ENCODE measurements at places on chromosomes 16 and 17. TPM values are rescaled to one million over a fixed set of nuclear protein-coding genes. Genes with fewer than 3 reads are reported as not detected.

KCNJ18 gene
- polyA plus RNA-seq: not detected

DNA sequence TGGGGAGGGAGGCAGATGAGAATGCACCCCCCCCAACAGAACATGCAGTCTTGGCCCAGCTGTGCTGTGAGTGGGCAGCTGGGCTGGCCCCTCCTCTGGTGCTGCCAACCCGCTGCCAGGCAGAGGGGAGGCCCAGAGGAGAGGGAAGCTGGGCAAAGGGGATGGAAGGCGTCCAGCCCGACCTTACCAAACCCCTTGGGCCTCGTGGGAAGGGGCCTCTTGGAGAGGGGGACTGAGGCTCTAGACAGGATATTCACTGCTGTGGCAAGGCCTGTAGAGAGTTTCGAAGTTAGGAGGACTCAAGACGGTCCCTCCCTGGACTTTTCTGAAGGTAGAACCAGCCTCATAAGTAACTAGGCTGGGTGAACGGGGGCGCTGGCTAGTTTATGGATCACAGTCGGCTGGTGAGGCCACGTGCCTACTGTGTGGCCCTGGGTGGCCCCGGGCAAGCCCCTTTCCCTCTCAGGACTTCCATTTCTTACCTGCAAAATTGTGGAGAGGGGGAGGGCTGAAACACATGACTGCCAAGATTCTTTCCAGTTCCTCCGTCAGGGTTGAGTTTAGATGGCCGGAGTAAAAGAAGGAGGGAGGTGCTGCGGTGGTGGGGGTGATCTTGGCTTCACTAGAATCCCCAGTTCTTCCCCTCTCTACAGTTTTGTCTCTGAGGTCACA is 857 bp upstream of the STAT5A start:
- peak; percentile 26 for DNase-seq

DNA sequence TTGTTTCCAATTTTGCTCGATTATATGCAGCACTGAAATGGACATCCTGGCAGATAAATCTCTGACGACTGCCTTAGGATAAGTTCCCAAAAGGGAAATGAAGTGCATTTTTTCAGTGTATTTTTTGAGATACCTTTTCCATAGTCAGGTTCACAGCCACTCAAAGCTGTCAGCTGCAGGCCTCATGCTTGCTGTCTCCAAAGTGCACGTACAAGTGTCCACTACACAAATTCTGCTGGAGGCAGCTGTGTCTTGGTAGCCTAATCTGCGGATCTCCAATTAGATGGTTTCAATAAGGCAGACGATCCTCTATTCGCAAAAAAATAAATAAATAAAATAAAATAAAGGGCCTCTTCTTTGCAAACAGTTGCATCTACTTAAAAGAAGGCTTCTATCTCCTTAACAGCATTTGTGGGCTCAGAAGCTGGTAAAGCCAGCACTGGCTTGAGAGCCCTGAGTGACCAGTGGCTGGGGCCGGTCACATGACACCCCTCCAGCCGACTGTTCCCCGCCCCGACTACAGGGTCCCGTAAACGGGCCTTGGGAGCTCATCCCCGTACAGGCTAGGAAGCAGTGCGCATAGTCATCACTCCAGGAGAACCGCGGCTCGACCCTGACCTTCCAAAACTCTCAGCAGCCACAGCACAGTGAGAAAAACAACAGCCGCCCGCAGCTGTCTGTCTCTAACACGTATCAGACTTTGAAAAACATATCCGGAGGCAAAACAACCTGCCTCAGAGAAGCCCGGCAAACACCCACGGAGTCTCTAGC is 18.8 kb downstream of the RPH3AL start:
- peak; percentile 57 for DNase-seq

FHOD1 gene
- polyA plus RNA-seq: 28.4 TPM

SULT1A1 gene
- polyA plus RNA-seq: 2.4 TPM

- DNase-seq: no peak
Observed at GRCh38 chr17:40992666-40993065, 1.3 kb downstream of the KRTAP3-3 start.

GRCh38 chr16:61233713-61234112 is 802.5 kb downstream of the CDH8 start:
- no peak for DNase-seq

CYBA gene
- 281 TPM for polyA plus RNA-seq

DNA sequence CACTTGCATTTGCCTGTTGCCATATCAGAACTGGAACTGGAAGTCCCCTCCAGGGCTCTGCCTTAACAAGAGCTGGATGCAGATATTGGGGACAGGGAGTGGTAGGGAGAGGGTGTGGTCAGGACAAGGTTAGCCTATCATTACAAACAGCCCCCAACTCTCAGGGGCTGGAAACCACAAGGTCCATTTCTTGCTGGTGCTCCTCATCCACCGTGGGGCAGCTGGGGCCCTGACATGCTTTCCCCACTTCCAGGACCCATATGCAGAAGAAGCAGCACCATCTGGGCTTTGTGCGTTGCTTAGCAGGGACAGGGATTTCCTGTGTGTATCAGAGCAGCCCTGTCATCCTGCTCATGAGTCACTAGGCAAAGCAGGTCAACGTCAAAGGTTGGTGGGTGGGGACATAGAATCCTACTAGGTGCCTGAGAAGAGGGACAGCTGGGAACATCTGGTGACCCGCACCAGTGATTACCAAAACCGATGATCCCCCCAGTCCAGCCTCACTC is 26.9 kb downstream of the RGS9 start:
- no peak for DNase-seq

FZD2 gene
- 6.1 TPM for polyA plus RNA-seq

DNA sequence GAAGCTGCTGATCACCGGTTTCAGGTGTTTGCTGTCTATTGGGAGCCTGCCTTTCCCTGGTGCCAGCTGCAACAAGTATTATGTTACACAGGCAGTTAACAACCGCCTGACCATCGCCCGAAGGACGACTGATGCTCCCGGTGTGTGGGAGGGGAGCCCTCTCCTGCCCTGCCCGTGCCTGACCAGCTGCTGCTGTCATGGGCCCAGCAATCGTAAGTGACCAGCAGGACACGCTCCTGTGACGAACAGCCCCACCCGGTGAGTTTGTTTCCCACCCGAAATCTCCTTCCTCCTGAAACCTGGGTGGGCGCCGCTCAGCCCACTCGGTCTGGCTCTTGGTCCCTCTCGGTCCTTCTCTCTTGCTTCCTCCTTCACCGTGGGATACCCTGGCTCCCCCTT is 17.9 kb upstream of the UBE2I start:
- no peak for DNase-seq

GRCh38 chr17:67293251-67294203 is 48.5 kb upstream of the HELZ start:
- peak; percentile 92 for DNase-seq

DNA sequence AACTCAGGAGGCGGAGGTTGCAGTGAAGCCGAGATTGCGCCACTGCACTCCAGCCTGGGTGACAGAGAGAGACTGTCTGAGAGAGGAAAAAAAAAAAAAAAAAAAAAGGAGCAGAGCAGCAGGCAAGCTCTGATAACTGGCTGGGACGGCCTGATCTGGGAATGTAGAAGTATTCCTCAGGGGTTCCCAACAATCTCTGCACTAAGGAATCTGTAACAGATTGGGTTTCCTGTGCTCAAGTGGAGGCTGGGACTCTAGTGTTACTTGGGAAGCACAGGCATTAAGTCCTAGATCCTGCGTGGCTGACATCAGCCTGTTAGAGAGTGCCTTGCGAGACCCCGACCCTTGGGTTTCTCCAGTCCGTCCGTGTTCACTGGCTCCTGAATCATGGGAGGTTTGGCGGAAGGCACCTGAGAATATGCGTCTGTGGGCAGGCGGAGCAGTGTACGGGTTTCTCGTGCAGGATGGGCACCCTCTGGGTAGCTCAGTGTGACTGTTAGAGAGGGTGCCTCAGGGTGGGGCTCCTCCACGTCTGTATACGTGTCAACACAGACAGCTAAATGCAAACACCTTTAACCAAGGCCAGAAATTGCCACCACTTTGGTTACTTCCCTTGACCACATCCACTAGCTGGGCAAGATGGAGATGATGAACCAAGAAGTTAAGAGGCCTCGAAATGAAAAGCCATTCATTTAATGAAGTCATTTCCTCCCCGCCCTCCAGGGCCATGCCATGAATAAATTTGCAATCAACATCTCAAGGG is 174.9 kb upstream of the RPL38 start:
- no peak for DNase-seq

GRCh38 chr16:3036726-3037315 is at the start of gene BICDL2:
BICDL2 (minus strand) TSS chr16:3036944; CDS start chr16:3035496, 1,448 bp downstream.
- DNase-seq: peak; percentile 93

TAC4 gene
- polyA plus RNA-seq: not detected

KRTAP4-5 gene
- polyA plus RNA-seq: not detected

DNA sequence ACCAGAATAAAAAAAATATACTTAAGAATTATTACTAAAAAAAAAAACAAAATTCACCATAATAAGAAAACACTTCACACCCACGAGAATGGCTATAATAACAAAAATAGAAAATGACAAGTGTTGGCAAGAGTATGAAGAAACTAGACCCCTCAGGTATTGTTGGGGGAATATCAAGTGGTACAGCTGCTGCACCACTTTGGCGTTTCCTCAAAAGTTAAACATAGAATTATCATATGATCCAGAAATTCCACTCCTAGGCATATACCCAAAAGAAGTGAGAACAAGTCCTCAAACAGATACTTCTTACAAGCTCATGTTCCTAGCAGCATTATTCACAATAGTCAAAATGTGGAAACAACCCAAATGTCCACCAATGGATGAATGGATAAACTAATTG is 26.3 kb downstream of the AMFR start:
- DNase-seq: no peak

- no peak for DNase-seq
Observed at GRCh38 chr16:12547608-12547922, 256.1 kb downstream of the CPPED1 start.

GRAP gene
- not detected for polyA plus RNA-seq

- no peak for DNase-seq
Observed at GRCh38 chr17:28470266-28470913, 3.1 kb upstream of the SLC13A2 start.

GRCh38 chr17:78290721-78291120 is 59.3 kb downstream of the TMEM235 start:
- no peak for DNase-seq

DNA sequence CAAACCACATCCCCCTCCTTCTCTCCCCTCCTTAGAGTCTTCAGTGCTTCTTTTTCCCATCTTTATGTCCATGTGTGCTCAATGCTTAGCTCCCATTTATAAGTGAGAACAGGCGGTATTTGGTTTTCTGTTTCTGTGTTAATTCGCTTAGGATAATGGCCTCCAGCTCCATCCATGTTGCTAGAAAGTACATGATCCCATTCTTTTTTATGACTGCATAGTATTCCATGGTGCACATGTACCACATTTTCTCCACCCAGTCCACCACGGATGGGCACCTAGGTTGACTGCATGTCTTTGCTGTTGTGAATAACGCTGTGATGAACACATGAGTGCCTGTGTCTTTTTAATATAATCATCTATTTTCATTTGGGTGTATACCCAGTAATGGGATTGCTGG is 44.3 kb downstream of the SLC39A11 start:
- DNase-seq: no peak

SLFN13 gene
- 1.0 TPM for polyA plus RNA-seq

DNA sequence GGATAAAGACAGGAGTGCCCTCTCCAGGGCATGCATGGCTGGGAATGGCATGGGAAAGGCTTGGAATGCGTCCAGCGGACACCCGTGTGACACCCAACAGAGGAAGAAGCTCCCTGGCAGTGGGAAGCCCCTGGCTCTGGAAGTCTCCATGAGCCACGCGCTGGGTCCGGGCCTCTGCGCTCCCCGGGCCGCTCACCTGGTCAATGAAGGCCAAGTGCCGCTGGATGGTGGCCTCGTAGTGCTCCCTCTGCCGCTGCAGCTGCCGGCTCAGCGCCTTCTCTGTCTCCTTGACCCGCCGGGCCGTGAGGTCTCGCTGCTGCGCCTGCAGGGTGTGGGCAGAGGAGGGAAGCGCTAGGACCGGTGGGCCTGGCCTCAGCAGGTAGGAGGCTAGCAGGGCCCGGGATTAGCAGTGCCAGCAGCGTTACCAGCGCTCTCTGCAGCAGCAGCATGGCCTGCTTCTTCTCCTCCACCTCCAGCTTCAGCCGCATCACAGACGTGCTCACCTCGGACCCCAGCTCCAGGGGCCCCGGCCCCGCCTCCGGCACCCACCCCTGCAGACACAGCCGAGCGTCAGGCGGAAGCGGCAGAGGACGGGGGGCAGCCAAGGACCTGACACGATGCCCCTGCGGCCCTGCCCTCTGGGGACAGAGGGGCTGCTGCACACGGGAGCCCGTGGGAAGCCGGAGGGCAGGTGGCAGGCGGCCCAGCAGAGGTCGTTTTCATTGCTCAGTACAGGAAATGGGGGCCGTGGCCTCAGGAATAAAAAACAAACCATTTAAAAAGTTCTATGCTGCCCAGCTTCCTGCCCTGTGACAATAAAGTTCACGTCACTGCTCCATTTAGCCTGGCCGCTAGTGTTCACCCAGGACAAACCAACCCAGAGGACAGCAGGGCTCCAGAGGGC is 26.0 kb downstream of the CEP131 start:
- DNase-seq: no peak

CTDNEP1 gene
- polyA plus RNA-seq: 48.1 TPM

DNA sequence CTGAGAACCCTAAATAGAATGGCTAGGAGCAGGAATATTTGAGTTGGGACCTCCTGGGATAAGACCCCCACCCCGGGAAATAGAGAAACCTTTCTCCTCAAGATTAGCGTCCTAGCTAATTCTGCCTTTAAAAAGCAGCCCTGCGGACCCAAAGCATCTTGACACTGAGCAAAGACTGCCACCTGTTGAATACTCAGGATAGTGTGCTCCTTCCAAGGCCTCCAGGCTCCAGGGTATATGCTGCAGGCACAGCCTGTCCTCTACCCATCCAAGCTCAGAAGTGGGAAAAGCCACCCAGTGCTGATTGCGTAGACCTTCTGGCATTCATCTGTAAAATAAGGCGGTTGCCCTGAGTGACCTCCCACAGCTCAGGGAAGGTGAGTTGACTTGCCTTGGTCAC is 456.2 kb upstream of the DYNLRB2 start:
- DNase-seq: peak; percentile 85

KRT9 gene
- not detected for polyA plus RNA-seq

GRB7 gene
- 13.1 TPM for polyA plus RNA-seq

- no peak for DNase-seq
Observed at GRCh38 chr16:27318392-27319256, 4.8 kb downstream of the IL4R start.

GPR142 gene
- not detected for polyA plus RNA-seq

CPHXL2 gene
- polyA plus RNA-seq: not detected
